ENCODE measurements at places on chromosomes 16 and 17.

DNA sequence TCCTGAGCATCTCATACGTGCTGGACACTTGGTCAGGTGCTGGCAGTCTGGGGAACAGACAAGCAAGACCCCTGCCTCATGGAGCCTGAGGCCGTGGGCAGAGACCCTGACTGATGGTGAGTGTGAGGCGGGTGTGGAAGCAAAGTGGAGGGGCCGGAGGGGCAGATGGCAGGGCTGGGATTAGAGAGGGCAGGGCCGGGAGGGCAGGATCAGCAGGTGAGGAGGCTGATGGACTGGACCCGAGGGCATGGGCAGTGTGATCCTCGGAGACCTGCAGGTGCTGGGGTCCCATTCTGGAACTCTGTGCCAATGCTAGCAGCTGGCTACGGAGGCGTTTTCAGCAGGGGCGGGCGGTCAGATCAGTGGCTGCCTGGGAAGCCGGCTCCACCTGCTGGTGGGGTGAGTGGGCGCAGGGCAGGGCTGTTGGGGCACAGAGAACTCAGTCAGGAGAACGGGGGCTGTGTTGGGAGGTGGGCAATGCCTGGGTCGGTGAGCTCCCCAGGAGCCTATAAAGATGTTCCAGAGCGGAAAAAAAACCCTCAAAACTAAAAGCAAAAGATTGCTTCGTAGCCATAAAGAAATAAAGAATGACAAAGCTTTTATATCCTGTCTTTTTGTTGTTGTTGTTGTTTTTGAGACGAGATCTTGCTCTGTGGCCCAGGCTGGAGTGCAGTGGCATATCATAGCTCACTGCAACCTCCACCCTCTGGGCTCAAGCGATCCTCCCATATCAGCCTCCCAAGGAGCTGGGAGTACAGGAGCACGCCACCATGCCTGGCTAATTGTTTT lies 8.9 kb upstream of the C16orf74 start:
- DNase-seq, result no peak

GRCh38 chr17:27244011-27244410 lies 49.9 kb upstream of the WSB1 start:
- DNase-seq, result no peak

- no peak for DNase-seq
These were observed 97.1 kb upstream of the MYOCD start for GRCh38 chr17:12568358-12569251.

DNA sequence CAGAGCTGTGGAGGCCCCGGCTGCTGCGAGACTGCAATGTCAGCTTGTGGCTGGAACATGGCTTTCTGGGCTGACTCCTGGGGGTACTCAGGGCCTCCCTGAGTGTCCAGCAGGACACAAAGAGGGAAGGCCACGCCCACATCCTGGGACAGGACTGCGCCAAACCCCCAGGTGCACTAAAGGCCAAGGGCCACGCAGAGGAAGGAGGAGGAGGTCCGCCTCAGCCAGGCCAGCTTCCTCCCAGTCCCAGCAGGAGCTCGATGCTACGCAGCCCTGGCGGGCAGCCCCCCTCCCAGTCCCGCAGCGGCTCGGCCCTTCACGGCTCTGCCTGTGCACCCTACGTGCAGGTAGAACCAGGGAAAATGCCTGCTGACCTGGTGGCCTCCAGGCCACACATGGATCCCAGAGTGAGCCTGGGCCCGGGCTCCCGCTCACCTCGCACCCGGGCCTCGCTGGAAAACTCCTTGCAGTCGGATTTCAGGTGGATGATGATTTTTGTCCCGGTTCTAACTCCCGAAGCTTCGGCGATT lies 21.2 kb downstream of the DNASE1 start:
- no peak for DNase-seq

GRCh38 chr17:3697103-3697476 lies 1.1 kb upstream of the P2RX5 start:
- no peak for DNase-seq

DNA sequence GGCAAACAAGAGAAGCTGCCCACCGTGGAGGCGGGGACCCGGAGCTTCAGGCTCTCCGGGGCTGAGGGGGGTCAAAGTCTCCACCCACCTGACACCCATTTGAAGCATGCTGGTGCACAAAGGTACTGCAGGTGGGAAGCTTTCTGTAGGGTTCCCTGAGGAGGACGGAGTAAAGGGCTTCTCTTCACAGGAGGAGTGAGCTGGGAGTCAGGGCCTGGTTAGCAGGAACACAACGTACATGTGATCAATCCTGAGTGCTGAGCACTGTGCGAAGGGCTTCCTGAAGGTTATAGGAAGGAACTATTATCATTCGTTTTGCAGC lies 252.9 kb upstream of the RPL38 start:
- no peak for DNase-seq

DNA sequence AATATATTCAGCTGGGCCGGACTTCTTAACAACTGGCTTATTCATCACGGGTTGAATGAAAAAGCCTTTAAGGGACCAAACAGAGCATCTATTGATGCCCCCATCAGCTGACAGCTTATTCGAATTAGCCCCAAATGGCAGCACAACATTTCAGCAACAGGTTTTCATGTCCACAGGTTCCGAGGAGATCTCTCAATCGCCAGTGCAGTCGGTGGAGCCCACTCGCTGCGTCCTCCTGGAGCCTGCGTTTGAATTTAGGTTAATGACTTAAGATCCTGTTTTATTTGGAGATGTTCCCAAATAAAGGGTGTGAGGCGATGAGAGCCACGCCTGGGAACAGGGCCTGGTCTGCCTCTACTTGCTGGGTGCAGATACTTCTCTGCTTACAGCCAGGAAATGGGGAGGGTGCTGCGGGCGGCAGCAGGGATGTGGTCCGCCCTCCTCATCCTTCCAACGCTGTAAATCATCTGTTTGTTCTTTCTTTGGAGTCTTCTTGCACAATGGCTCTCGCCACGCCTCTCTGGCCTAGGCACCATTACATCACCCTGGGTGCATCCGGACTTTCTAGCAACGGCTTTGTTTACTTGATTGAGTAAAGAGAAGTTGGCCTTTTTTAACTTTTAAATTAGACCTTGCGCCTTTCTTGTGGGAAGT lies 22.6 kb downstream of the NDE1 start:
- DNase-seq, result no peak

GRCh38 chr17:82236142-82236971 lies 7.5 kb downstream of the SLC16A3 start:
- no peak for DNase-seq

DNA sequence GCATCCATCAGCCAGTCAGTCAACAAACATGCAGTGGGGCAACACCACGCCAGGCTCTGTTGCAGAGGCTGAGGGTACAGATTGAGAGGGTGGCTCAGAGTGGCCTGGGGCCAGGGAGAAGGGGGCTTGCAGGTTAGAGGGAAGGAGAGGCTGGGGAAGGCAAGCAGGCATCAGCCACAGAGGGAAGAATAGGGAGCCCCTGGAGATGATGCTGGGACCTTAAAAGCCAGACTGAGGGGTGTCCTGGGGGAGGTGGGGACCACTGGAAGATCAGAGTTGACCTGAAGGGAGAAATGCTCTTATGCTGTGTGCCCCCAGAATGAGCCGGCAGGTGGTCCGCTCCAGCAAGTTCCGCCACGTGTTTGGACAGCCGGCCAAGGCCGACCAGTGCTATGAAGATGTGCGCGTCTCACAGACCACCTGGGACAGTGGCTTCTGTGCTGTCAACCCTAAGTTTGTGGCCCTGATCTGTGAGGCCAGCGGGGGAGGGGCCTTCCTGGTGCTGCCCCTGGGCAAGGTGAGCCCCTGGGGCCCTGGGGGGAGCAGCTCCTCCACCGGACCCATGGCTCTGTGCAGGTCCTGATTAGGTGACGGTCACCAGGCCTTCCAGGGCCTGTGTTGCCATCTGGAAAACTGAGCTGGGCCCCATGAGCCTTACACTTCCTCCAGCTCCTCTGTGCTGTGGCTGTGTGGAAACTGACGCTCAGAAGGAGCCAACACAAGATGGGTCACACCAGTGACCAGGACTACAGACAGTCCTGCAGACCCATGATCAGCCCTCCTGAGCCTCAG lies 1.7 kb downstream of the CORO1A start:
- peak; percentile 21 for DNase-seq

- DNase-seq, result peak; percentile 72
These were observed 12.3 kb downstream of the CES4A start for GRCh38 chr16:67000384-67001351.

- no peak for DNase-seq
These were observed 140.0 kb downstream of the IRF8 start for GRCh38 chr16:86038926-86039310.

DNA sequence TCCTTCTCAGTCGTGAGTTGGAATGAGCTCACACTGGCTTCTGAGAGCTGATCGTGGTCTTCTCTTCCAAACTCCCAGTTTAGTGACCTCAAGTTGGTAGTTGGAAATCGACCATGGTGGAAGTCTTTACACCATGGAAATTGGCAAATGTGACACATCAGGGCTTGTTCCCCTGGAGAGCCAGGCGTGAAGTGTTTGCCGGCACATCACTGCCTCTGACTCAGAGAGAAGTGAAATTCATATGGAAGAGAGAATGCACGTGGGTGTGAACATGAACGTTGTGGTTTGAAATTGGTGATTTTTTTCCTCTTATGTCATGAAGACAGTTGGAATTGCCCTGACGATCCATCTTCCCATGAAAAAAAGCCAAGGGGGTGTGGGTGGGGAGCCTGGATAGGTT lies 47.4 kb downstream of the AXIN2 start:
- no peak for DNase-seq

DNA sequence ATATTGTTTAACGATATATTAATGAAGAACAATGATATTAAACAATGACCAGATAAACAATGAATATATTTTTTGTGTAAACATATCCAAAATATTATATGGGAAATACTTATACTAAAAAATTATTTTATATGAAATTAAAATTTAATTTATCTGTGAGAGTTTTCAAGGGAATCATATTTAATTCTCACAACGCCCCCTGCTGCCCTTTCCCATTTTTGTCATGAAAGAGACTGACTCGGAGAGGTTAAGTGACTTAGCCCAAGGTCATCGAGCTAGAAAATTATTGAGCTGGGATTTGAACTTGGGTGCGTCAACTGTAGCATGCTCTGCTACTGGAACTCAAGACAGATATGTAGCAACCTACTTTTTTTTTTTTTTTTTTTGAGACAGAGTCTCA lies 7.2 kb upstream of the MYCBPAP start:
- DNase-seq, result no peak

- no peak for DNase-seq
These were observed 64.2 kb downstream of the FOXK2 start for GRCh38 chr17:82583720-82584234.

DNA sequence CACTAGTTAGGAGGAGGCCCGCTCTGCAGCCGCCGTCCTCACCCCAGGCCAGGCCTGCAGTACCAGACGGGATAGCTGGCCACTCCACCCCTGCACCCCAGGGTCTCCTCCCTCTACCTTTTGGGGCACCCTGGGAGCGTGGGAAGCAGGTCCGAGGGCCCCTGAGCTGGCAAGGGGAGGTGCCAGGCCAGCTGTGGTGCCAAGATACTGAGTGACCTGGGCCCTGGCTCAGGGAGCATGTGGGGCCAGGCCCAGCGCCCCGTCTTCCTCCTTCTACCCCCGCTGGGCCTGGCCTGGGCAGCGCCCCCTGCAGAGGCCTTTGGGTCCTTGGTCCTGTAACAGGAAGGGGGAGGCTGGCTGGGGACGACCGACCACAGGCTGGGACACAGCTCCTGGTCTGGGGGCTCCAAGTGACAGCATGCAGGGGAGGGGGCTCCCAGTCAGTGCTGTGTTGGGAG lies 13.0 kb downstream of the PAM16 start:
- DNase-seq, result no peak

DNA sequence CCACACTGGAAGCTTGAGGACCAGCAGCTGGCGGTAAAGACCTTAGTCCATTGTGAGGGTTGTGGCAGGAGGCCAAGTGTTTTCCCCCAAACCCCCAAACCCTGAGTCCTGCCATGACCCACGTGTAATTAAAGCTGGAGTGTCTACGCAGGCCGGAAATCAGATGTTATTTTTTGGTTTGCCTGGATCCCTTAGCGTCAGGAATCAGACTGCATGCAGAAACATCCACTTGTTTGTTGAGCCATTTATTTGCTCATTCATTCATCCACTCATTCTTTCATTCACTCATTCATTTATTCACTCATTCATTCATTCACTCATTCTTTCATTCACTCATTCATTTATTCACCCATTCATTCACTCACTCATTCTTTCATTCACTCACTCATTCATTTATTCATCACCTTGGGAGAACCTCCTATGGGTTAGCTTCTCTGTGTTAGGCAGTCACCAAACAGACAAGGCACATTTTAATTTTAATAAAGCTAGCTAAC lies 313.1 kb downstream of the MAF start:
- no peak for DNase-seq

GRCh38 chr17:27609611-27610303 lies 21.2 kb upstream of the LGALS9 start:
- DNase-seq, result no peak

- no peak for DNase-seq
These were observed 478.4 kb downstream of the TOX3 start for GRCh38 chr16:52068447-52069074.

DNA sequence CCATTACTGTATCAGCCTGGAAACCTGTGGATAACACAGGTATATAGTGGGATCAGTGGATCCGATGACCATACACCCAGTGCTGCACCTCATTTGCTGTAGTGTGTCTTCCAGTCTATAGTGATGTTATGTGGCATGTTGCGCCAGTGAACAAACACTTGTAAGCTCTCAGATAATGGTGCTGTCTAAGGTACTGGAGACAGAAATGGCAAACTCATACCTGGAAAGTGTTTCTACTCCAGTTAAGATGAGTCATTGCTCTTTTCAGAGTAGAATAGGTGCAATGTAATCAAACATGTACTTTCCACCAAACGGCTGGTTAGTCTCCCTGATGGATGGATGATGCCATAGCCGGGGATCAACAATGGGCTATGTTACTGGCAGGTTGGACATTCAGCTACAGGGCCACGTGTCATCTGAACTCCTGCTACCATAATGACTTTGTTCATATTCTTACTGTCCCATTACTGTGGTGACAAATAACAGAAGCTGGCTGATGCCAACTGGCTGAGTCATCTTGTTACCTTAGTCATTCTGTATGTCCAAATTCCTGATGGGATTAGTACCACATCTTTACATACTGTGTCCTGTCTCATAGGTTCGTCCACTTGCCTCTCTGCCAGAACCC lies 6.3 kb downstream of the CCL11 start:
- DNase-seq, result no peak

DNA sequence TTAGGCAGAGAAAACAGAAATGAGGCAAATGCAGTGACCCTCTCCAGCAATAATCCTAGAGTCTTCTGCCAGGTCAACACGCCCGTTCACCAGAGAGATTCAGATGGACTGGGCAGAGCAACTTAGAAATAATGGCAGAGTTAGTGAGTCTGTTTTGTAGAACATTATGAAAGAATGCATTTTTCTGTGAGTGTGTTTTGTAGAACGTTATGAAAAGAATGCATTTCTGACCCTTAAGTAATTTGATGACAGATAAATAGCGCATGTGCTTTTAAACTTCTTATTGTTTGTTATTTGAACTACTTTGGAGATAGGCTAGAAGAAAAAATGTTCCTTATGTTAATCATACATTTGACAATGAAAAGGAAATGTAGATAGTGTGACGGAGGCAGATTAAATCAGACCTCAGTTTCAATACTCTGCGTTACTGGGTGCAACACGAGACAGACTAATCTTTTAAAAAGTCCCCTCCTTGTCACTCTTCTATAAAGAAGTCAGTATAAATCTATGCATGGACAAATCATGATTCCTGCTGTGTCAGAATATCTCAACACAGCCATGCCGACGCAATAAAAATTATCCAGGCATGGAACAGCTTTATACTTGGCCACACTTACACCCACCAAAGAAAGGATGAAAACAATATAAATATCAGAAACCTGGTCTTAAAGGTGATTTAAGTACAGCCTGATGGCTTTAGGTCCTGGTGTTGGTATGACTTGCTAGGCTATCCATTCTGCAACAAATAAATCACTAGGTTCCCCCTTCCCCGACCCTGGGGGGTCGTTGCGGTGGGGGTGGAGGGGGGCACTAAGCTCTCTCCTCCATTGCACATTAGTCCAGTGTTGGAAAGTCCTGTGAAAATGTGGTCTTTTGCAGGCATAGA lies 47.8 kb downstream of the MARCHF10 start:
- no peak for DNase-seq

Data from GM12891 (cell line).